ENCODE measurements at places on chromosomes 13 and 19. TPM values are rescaled to one million over a fixed set of nuclear protein-coding genes. Genes with fewer than 3 reads are reported as not detected.

- no peak for DNase-seq
Measured at GRCh38 chr13:45917019-45917418, 65.5 kb upstream of the SIAH3 start.

GRCh38 chr19:3123088-3123721, 12.6 kb upstream of the GNA15 start:
- DNase-seq = no peak

DNA sequence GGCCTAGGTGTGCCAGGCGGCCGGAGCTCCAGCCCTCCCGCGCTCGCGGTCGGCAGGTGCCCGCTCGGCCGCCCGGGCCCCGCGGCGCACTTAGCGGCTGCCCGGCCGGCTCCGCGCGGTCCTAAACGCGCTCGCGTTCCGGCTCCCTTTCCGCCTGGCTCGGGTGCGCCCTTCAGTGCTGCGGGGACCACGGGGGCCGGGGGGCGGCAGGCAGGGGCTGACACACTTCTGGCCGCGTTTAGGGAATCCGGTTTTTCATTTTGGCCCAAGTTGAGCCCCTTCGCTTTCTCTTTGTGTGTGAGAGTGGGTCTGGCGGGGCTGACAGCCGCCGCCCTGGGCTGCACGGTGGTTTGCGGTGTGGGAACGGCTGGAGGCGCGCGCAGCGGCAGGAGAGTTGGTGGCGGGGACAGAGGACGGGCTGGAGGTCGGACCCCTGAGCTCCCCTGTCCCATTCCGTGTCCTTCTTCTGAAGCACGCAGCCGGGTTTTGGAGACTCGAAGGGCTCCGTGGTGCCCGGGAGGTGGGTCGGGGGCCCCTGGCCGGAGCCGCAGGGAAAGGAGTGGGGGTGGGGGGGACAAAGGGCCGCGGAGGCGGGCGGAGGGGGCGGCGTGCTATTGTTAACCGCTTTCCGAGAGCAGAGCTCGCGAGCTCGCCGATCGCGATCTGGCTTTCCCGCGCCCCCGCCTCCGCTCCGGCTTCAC, 3.1 kb downstream of the FGF9 start:
- DNase-seq = peak; percentile 20

DNA sequence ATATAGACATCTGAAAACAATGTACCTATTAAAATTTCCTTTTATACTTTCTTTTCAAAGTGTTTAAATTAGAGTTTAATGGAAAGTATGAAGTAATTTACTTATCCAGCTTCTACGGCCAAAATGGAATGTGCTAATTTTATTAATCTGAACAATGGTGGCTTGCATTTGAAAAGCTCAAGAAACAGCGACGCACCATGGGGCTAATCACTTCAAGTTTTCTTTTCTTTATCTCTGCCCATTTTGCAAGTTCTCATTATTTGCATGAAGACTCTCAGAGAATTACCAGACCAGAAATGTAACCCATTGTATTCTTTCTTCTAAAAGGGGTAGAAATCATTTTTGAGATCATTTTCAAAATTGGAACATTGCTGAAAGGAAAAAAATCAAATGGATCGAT, 204.0 kb upstream of the STARD13 start:
- no peak for DNase-seq

GRCh38 chr19:55042344-55042678, 4.2 kb upstream of the GP6 start:
- no peak for DNase-seq

Gene ZNF253
- 19.8 TPM for total RNA-seq

Measured in activated CD4-positive, alpha-beta T cell treated with anti-CD3 and anti-CD28 coated beads, Interleukin-2, amount 10 ng/mL, durations not matched to agents 7 days and 5 days (primary cell).